ENCODE measurements at places on chromosomes 11 and 22. TPM values are rescaled to one million over a fixed set of nuclear protein-coding genes. Genes with fewer than 3 reads are reported as not detected.

DNA sequence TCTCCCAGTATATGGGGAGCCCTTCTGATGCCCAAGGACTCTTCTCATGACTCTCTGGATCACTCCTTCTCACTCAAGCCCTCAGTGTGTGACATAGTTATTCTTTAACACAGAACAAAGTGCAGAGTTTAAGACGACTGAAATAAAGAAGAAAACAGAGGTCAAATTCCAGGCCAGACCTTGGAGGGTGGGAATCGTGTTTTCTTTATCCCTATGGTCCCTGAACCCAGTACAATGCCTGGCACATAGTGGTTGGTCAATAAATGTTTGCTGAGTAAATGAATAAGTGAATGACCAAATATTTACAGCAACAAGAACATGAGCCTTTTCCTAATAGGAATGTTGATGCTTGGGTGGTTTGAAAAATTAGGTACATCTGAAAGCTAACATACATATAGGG is 28.8 kb downstream of the VSTM5 start:
- H3K27me3 ChIP-seq: no peaks in the 10 kb centered on the region
- H3K36me3 ChIP-seq: no peaks in the 10 kb centered on the region
- H3K27ac ChIP-seq: no peak overlapping the region
- no peaks in the 10 kb centered on the region for H3K4me1 ChIP-seq
- no peak for DNase-seq

GRCh38 chr11:58286249-58286648 is 18.2 kb upstream of the OR10W1 start:
- H3K4me1 ChIP-seq: no peaks in the 10 kb centered on the region
- H3K36me3 ChIP-seq: no peaks in the 10 kb centered on the region
- no peak for DNase-seq
- H3K27me3 ChIP-seq: no peaks in the 10 kb centered on the region
- no peak overlapping the region for H3K4me3 ChIP-seq

GRCh38 chr11:131392528-131393255 is 22.3 kb downstream of the NTM start:
- H3K4me1 ChIP-seq: no peaks in the 10 kb centered on the region
- DNase-seq: no peak
- no peaks in the 10 kb centered on the region for H3K27me3 ChIP-seq
- no peaks in the 10 kb centered on the region for H3K36me3 ChIP-seq

GRCh38 chr11:129277198-129277843 is 85.2 kb upstream of the ARHGAP32 start:
- H3K4me3 ChIP-seq: peak overlapping the region; percentile 71
- H3K4me1 ChIP-seq: peaks cover 5% of the 10 kb centered on the region
- no peak overlapping the region for H3K27ac ChIP-seq
- no peak for DNase-seq
- no peaks in the 10 kb centered on the region for H3K36me3 ChIP-seq

DNA sequence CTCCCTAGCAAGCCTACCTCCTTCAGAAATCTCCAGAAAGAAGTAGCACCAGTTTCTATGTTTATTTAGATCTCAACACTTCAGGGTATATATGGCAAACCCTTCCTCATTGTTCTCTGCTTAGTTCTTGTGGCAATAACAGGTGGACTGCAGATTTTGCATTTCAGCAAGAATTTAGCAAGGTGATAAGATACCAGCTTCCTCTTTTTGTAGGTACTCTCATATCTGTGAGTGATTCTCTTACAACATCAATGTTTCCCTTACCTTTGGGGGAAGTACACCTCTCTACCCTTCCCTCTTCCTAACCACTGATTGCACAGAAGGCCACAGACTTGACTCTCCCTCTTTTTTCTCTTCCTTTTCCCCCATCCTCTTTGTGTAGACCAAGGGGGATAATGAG is 230.9 kb upstream of the SESN3 start:
- no peak overlapping the region for H3K4me3 ChIP-seq
- peaks cover 19% of the 10 kb centered on the region for H3K4me1 ChIP-seq
- H3K27ac ChIP-seq: no peak overlapping the region
- no peaks in the 10 kb centered on the region for H3K27me3 ChIP-seq
- no peak for DNase-seq
- H3K36me3 ChIP-seq: no peaks in the 10 kb centered on the region

GRCh38 chr11:13336246-13336878 is 58.8 kb downstream of the BMAL1 start:
- DNase-seq: no peak
- H3K4me1 ChIP-seq: peaks cover 16% of the 10 kb centered on the region
- H3K27me3 ChIP-seq: no peaks in the 10 kb centered on the region
- H3K4me3 ChIP-seq: no peak overlapping the region

DNA sequence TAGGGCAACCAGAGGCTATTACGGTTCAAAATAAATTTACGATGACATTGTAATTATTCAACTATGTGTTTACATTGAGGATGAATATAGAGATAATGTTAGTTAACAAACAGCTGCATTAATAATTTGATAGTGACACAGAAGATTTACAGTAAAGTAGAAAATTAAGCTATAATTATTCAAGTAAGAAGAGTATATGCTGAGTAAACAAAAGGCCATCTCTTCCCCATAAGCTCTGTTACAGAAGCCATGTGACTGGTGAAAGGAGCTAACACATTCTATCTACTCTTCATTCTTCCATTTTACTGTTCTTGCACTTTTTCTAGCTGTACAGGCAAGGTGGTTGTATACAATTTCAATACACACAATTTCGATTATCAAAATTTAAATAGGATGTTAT is 54.2 kb downstream of the IMMP1L start:
- H3K36me3 ChIP-seq: no peaks in the 10 kb centered on the region
- no peak overlapping the region for H3K27ac ChIP-seq
- H3K27me3 ChIP-seq: no peaks in the 10 kb centered on the region
- no peaks in the 10 kb centered on the region for H3K4me1 ChIP-seq
- H3K4me3 ChIP-seq: no peak overlapping the region

GRCh38 chr22:29458551-29458950 is 20.2 kb downstream of the RFPL1 start:
- H3K4me3 ChIP-seq: no peak overlapping the region
- H3K4me1 ChIP-seq: no peaks in the 10 kb centered on the region
- DNase-seq: no peak
- H3K36me3 ChIP-seq: no peaks in the 10 kb centered on the region
- no peak overlapping the region for H3K27ac ChIP-seq

DNA sequence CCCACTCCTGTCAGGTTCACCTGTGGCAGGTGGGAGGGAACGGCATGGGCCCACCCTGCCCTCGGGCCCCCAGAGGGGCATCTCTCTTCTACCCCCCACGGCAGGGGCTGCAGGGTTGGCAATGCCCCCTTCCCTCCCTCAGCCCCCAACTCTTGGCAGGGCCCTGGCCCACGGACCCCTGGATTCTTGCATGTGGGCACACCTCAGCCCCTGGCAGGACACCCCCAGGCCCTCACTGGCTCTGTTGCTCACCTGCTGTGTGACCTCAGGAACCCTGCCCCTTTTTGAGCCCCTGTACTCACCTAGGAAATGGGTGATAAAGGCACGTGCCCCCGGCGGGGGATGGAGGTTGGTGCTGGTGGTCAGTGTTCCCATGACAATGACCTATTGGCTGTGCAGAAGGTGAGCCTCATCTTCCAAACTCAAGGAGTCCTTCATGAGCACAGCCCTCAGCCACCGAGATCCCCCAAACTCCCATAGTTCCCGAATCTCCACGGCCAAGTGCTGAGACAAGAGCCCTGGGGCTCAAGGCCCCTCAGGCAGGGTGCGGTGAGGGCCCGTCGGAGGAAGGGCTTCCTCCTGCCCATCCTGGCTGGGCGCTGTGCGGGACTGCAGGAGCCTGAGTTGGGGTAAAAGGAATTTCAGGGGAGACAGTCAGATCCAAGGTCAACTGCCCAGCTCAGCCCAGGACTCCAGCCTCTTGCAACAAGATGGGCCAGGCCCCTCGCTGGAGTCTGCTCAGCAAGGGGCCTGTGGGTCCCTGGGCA is 198.2 kb downstream of the IGLL1 start:
- no peaks in the 10 kb centered on the region for H3K36me3 ChIP-seq
- no peak for DNase-seq
- H3K27me3 ChIP-seq: no peaks in the 10 kb centered on the region
- no peak overlapping the region for H3K4me3 ChIP-seq
- H3K27ac ChIP-seq: no peak overlapping the region

DNA sequence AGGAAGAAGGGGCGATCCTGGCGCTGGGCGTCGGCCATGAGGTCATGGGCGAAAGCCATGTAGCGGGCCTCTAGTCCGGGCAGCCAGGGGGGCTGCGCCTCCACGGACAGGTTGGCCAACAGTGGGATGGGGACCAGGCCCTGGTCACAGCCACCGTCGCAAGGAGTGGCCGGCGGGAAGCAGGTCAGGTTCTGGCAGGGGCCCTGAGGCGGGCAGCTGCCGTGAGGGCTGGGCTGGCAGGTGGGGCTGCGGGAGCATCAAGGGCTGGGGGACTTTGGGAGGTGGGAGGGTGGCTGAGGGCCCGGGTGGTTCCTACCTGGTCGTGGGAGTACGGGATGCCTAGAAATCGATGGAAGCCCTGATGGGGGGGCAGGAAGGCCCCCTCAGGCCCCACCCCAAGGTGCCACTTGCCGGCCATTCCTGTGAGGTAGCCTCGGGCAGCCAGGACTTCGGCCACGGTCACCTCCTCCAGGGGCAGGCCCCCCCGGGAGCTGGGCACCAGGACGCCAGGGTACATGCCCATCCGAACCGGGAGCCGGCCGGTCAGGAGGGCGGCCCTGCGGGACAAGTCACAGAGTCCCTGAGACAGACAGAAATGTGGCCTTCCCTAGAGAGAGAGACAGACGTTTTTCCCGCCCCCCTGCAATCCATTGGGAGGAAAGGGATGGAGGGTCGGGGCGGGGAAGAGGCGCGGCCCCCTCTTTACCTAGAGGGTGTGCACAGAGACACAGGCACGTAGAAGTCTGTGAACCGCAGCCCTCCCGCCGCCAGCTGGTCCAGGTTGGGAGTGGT is 906 bp downstream of the ARSA start:
- DNase-seq: no peak
- H3K4me3 ChIP-seq: peak overlapping the region; percentile 98
- H3K27me3 ChIP-seq: no peaks in the 10 kb centered on the region
- peak overlapping the region; percentile 65 for H3K27ac ChIP-seq
- no peaks in the 10 kb centered on the region for H3K36me3 ChIP-seq
- H3K4me1 ChIP-seq: peaks cover 9% of the 10 kb centered on the region

GRCh38 chr11:121029813-121030445 is 6.0 kb downstream of the TBCEL start:
- H3K4me1 ChIP-seq: peaks cover 11% of the 10 kb centered on the region
- no peaks in the 10 kb centered on the region for H3K27me3 ChIP-seq
- H3K4me3 ChIP-seq: no peak overlapping the region
- no peak for DNase-seq
- H3K27ac ChIP-seq: no peak overlapping the region
- H3K36me3 ChIP-seq: no peaks in the 10 kb centered on the region

DNA sequence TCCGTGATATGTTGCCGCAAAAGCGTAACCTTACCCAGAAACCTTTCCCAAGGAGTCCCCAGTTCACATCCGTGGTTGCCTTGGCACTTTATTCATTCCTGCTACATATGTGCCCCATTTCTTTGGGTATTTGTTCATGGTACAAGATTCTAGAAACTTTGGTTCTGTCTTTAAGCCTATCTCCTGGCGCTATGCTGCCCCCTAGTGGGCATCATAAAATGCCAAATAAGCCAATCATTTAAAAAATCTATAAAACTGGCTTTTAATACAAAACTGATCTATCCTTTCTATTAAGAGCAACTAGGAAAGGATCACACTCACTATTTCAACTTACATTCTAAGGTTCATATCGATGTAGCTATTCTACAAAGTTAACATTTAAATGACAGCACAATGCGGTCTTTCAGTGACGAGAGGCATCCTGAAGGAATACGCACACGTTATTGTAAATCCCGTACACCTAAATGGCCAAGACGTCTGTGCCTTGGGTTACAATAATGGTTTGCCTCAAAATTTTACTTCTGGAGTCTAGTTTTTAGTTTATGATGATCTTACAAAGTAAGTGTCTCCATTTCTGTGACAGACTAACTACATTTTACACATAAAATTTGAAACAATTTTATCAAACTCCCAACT is 16.2 kb downstream of the PIWIL3 start:
- H3K4me3 ChIP-seq: no peak overlapping the region
- no peaks in the 10 kb centered on the region for H3K36me3 ChIP-seq
- no peaks in the 10 kb centered on the region for H3K4me1 ChIP-seq
- peaks cover 6% of the 10 kb centered on the region for H3K27me3 ChIP-seq

- H3K4me3 ChIP-seq: no peak overlapping the region
- H3K36me3 ChIP-seq: no peaks in the 10 kb centered on the region
- peaks cover 7% of the 10 kb centered on the region for H3K4me1 ChIP-seq
- H3K27me3 ChIP-seq: no peaks in the 10 kb centered on the region
- DNase-seq: no peak
Observed at GRCh38 chr11:59247531-59248227, 35.0 kb upstream of the MPEG1 start.

- H3K36me3 ChIP-seq: no peaks in the 10 kb centered on the region
- H3K4me1 ChIP-seq: peaks cover 10% of the 10 kb centered on the region
- DNase-seq: no peak
- H3K27me3 ChIP-seq: no peaks in the 10 kb centered on the region
- H3K27ac ChIP-seq: no peak overlapping the region
Observed at GRCh38 chr11:100705447-100705846, 18.4 kb downstream of the ARHGAP42 start.

- no peak for DNase-seq
- peak overlapping the region; percentile 24 for H3K27ac ChIP-seq
- no peak overlapping the region for H3K4me3 ChIP-seq
Observed at GRCh38 chr22:26778372-26778771, 121.0 kb downstream of the MIAT start.

DNA sequence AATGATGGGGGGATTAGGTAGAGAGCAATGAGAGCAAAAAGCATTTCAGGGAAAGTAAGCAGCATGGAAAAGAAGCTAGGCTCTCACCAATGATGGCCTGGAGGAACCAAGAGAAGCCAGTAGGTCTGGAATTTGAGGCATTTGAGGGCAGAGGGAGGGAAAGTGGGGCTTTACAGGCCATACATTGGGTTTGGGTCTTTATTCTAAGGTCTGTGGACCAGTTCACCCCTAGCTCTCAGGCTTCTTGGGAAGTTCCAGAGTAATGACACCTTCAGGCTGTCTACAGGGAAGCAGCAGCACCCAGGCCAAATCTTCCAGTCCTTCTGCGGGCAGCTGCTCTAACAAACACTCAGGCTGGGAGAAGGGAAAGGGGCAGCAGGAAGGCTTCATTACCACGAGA is 29.4 kb downstream of the ARFGAP2 start:
- no peaks in the 10 kb centered on the region for H3K27me3 ChIP-seq
- no peak overlapping the region for H3K27ac ChIP-seq
- H3K36me3 ChIP-seq: no peaks in the 10 kb centered on the region
- DNase-seq: no peak

GRCh38 chr11:58776891-58777710 is 45.4 kb upstream of the GLYAT start:
- H3K4me3 ChIP-seq: no peak overlapping the region
- no peak overlapping the region for H3K27ac ChIP-seq
- no peaks in the 10 kb centered on the region for H3K4me1 ChIP-seq
- no peak for DNase-seq

YPEL1 gene
- 25.2 TPM for total RNA-seq

ROBO4 gene
- 18.8 TPM for total RNA-seq

MS4A6A gene
- total RNA-seq: 162 TPM

MYOD1 gene
- total RNA-seq: not detected

OR52E4 gene
- not detected for total RNA-seq

TSSK2 gene
- total RNA-seq: not detected

Measured in thoracic aorta (tissue), 2 donors.